ENCODE measurements at places on chromosomes 7 and 10.

GRCh38 chr10:77649333-77650331 is 12.0 kb upstream of the KCNMA1 start:
- DNase-seq: no peak

GRCh38 chr7:100745184-100745583 is 11.8 kb downstream of the ZAN start:
- no peak for DNase-seq

DNA sequence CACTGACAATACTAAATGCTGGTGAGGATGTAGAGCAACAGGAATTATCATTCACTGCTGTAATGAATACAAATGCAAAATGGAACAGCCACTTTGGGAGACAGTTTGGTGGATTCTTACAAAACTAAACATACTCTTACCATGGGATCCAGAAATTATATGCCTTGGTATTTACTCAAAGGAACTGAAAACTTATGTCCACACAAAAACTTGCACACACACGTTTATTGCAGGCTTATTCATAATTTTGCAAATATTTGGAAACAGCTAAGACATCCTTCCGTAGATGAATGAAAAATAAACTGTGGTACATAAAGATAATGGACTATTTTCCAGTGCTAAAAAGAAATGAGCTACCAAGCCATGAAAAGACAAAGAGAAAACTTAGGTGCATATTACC is 69.6 kb downstream of the SEM1 start:
- no peak for DNase-seq

DNA sequence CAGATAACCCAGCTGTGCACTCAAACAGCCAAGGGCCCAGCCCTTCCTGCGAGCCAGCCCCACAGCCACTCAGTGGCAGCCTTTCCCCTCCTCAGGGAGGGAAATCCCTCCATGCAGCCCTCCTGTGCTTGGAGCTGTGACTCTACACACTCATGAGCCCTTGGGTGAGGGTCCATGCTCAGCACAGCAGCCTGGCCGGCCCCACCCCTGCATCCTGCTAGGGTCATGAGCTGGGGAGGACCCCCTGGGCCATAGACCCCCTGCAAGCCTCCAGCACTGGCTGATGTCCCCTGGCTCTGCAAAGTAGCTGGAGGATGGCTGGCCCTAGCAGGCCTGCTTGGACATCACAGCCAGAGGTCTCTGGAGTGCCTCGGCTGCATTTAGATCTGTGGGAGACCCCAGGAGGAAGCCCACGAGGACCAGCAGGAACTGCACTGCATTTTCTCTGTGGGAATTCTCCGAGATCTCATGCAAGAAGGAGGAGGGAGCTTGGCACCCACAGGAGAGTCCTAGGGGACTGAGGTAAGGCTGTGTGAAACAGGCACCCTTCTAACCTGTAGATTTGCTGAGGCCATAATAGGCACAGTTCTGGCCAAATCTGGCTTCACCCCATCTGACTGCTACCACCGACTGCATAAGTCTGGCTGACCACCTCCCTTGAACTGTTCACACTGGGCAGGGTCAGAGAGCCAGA is 17.4 kb downstream of the TMEM273 start:
- no peak for DNase-seq

- DNase-seq: no peak
Measured at GRCh38 chr10:131184503-131184902, 127.0 kb downstream of the TCERG1L start.

DNA sequence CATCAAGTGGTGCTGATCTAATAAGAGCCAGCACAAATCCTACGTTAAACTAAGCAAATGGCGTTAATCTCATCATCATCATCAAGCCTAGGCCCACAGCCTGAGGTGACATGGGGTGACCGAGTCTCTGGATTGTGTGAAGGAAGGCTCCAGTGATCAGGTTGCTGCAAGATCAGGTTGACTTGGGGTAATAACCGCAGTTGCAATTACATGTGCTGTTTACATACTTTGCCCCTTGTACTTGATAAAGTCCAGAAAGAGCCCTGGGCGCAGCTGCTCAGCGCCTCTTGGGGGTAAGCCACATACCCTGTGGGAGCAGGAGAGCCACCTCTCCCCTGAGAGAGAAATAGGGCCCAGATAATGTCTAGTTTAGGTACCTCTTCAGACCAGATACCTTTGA is 228.1 kb downstream of the WDR11 start:
- DNase-seq: no peak

GRCh38 chr7:45420843-45421495 is 153.2 kb upstream of the ADCY1 start:
- no peak for DNase-seq

DNA sequence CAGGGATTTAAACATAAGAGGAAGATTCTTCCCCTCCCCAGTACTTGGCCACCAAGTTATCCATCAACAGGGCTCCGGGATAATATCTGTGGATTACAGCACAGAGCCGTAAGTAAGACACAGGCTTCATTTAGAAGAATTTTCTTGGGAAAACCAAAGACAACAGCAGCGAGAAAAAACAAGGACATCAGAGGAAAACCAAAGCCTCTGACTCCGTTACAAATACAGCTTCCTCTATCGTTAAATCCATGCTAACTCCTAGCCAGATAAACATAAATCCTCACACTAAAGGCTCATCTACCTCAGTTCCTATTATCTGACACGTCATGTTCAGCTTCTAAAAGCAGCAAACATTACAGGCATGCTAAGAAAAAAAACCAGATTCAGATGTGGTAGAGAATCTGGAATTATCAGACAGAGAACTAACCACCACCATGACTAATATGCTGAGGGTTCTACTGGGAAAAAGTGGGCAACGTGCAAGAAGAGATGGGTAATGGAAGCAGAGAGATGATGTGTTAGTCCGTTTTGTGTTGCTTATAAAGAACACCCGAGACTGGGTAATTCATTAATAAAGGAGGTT is 48.4 kb downstream of the BRI3 start:
- no peak for DNase-seq

DNA sequence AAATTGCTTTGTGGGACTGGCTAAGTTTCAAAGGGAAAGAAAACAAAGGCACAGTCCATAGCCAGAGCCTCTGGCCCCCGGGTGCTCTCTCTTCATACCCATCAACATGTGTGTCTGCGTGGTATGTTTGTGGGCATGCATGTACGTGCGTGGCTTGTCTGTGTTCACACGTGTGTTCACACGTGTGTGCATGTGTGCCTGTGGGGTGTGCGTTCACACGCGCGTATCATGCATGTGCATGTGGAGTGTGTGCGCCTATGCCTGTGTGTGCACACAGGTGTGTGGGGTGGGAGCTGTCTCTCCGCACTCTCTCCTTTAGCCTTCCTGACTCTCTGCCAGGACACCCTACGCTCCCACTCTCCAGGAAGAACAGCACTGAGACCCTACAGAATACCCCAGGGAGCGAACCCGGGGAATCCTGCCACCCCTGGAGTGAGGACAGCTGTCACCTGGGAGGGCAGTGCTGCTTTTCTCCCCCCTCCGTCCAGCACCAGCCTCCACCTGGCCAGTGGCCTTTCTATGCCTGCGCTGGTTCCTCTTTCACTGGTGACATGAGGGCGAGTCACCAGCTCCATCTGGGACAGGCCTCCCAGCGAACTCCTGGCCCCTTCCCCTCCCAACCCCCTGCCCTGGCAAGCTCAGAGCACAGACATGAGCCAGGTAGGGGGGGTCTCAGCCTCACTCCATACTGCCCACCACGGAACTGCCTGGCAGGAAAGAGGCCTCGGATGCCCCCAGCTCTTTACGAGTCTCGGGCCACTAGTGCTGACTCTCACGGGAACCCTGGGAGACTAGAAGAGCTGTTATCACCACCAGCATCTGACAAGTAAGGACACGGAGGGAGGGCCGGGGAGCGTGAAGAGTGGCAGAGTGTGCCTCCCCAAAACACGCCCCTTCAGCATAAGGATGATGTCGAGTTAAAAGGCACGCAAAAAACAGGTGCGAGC is 16.5 kb downstream of the WDR86 start:
- DNase-seq: no peak

- peak; percentile 76 for DNase-seq
Measured at GRCh38 chr10:77165445-77166208, 472.0 kb downstream of the KCNMA1 start.

DNA sequence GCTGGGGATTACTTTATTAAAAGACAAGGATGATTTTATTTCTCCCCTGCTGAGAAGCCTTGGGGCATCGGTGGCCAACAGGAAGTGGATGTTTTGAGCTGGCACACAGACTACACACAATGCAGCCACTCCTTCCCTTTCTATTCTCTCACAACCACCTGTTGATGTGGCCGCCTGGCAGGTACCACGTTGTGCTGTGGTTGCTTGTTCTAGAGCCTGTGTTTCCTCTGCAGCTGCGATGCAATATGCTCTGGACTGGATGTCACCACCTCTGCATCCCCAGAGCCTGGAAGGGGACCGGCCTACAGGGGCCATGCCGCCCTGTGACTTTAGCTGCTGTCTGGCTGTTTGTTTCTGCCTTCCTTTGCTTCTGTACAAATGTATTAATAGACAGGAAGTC is 195.7 kb upstream of the CELF2 start:
- no peak for DNase-seq

DNA sequence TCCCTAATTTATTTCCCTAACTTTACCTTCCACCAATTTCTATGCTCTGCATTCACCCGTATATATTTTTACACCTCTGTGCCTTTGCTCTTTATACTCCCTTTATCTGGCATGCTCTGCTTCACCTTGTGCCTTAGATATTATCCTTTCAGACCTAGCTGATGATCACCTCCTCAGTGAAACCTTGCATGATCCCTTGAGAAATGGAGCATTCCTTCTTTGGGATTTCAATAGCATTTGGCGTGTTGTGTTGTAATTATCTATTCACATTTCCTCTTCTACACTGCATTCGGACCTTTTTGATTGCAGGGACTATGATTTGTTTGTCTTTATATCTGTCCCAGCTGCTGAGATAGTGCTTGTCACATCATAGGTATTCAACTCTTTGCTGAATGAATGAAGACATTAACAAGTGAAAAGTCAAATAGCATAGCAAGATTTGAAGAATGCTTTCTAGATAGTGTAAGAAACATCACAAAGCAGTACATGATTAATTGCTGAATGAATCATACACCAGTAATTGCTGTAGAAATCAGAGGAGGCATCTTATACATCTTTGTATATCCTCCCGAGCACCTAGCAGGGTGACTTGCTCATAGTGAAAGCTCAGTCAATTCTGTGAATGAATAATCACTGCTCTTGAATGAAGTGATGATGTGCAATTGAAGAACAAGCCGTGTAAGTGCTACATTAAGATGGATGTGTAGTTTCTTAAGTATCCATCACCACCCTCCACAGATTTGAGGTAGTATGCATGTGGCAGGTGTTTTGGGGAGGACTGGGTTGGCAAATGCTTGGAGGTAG is 2.0 kb upstream of the TM9SF3 start:
- no peak for DNase-seq

DNA sequence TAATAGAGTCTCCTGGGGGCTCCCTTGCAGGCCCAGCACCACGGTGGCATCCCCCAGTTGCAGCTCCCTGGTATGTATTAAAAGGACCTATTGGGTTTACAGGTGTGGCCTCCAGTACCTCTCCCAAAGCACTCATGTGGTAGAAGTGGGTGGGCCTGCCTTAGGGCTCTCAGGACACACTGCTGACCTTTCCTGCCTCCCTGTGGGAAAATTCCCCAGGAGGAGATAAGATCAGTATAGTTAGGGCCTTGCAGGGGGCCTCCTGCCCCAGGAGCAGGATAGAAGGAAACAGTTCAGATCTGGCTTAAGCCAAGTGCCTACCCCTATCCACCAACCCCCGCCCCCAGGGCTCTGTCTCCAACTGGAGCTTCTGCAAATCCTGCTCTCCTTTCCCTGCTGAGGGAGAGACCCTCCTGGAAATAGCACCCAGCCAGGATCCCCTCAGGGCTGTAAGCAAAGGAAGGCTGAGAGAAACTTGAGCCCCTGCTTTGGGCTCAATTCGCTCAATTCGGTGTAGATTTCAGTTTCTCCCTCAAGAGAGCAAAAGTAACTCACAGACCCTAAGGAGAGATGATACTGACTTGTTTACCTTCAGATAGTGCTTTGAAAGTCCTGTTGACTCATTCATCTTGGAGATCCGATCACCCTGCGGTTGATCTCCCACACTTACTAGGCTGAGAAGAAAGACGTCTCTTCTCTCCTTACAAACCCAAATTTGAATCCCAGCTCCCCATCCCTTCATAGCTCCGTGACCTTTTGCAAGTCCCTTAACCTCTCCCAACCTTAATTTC is 130.6 kb downstream of the WDR11 start:
- DNase-seq: no peak

DNA sequence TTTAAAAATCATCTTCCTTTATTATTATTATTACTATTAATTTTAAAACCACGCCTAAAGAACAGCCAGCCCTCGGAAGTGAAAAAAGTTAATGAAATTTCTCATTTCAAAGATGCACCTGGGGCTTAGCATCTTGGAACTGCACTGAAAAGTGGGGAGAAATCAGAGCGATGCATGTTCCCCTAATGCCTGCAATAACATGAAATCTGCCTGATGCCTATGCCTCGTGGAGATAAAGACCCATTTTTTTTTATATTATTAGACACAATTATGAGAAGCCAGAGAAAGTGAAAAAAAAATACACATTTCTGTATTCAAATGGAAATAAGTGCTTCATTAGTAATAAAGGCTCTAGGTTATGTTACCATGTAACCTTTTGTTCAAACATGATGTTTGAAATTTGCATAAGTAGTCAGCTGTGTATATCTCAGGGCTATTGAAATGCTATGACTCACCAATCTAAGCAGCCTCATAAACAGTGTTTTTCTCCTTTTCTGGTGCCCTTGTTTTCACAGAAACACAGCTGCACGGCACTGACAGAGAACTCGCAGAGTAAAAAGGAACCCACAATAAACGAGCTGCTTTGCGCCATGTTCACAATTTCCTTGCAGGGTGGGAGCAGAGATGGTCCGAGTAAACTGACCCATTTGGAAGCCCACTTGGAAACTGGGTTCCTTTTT is 175.8 kb upstream of the PRKCQ start:
- DNase-seq: peak; percentile 32

DNA sequence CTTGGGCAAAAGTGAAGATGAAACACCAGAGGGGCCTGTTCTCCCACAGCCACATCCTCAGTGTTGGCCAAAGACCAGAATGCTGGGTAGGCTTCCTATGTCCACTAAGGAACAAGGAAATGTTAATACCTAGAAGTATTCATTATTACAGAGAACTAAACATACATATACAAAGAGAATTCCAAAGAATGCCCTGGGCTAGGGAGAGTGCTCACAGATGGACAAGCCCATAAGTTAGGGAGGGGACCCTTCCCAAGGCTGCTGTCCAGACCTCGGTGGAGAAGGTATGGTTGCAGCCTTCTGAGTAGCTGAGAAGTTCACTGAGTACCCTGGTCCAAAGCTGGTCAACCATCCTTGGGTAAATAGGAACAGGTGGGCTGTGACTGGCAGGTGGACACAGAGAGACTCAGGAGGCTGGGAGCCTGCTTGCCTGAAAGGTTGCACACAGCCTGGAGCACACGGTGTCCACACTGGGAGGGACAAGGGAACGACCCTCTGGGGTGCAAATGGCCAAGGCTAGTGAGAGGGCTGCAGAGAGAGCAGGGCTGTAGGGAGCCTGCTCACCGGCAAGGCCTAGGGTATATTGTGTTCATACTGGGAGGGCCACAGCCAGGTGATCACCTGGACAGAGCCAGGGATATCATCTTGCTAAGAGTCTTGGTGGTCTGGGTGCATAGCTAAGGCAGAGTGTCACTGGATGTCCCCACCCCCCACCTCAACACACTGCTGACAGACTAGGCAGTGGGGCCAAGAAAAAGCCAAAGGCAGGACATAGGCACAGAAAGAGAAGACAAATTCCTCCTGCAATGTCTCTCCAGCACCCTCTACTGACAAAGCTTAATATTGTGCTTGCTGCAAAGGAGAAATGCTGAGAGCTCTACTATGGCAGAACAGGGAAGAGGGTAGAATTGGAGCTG is 40.3 kb downstream of the CPVL start:
- peak; percentile 31 for DNase-seq
